ENCODE measurements at places on chromosomes 6 and 20.

DNA sequence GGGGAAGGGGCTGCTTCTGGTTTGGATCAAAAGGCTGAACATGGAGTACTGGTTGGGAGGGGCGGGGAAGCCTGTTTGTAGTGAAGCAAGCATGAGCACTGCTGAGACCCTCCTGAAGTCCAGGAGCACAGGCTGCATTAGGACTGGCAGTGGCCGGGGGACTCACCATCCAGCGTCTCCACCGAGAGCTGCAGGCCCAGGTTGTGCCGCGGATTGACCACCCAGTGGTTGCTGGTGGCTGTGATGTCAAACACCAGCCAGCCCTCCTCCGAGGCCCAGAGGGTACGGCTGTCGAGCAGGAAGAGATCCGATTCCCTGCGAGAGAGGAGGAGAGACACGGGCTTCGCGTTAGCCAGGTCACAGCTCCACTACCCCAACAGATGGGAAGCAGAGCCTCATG lies 64.1 kb downstream of the BMP7 start:
- DNase-seq: no peak

DNA sequence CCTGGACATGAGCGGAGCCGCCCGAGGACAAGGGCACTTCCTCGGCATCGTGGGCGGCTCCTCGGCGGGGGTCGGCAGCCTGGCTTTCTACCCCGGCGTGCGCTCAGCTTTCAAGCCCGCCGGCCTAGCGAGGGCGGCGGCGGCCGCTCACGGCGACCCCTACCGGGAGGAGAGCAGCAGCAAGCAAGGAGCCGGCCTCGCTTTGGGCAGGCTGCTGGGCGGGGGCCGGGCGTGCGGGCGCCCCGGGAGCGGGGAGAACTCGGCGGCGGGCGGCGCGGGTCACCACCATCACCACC lies 6.7 kb downstream of the PRDM13 start:
- DNase-seq: peak; percentile 48

GRCh38 chr6:142822842-142823241 lies 122.1 kb downstream of the HIVEP2 start:
- DNase-seq: no peak

- DNase-seq: no peak
Observed at GRCh38 chr6:139642346-139642745, 267.9 kb upstream of the CITED2 start.
